ENCODE measurements at places on chromosomes 2 and 18. TPM values are rescaled to one million over a fixed set of nuclear protein-coding genes. Genes with fewer than 3 reads are reported as not detected.

TNFRSF11A gene
- total RNA-seq: 0.16 TPM

DNA sequence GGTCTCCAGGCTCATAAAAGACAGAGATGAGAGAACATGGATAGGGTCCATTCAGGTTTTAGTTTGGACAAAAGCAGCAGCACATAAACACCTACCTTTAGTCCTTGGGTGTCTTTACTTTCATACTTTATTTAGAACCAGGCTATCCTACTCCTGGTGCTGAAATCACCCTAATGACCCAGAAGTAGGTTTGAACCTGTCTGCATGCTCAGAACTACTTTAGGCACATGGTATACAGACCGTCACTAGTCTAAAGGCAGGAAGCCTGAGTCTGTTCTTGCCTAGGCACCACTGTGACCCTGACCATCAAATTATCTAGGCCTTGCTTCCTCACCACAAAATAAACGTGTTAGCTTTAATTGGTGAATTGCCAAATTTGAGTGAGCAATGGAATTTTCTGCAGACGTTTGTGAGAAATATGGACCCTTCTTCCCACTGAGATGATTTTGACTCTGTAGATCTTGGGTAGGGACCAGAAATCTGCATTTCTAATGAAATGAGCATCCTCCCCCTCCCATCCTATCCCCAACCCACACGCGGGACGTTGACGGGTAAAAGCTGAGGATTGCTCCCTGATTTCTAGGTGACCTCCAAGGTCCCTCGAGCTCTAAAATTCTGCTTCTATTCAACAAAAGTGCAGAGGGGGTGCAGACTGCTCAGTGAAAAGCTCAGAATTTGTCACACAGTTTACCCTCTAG is 75.1 kb downstream of the PLEKHM3 start:
- no peak overlapping the region for H3K27ac ChIP-seq
- DNase-seq: no peak
- H3K27me3 ChIP-seq: no peaks in the 10 kb centered on the region

DNA sequence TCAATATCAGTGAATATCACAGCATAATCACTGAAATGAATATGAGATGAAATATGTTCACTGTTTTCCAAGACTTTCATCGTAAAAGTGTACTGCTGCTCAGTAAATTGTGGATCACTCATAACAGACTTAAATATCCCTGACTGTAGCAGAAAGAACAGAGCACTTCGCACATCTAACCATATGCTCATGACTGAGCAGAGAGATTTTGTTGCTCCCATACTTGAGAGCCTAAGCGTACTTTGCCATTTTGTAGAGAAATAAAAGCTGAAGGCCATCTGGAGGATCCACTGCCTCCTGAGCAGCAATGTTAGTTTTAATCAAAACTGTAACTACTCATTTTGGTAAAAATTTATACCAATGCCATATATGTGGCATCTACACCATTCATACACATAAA is 243.5 kb downstream of the STK39 start:
- no peak for DNase-seq
- no peaks in the 10 kb centered on the region for H3K36me3 ChIP-seq
- H3K4me1 ChIP-seq: no peaks in the 10 kb centered on the region
- no peak overlapping the region for H3K4me3 ChIP-seq
- no peaks in the 10 kb centered on the region for H3K27me3 ChIP-seq

DNA sequence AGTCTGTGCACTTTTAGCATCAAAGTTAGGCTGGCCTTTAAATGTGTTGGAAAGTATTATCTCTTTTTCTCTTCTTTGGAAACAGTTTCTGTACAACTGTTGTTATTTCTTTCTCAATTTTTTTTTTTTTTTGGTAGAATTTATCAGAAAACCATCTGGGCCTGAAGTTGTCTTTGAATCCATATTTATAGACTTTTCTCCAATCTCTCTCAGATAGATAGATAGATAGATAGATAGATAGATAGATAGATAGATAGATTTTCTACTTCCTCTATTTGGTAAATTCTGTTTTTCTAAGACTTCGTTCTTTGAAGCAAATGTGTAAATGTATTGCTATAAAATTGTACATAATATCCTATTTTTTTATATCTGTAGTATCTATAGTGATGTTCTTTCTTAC is 17.5 kb downstream of the DNAJC10 start:
- no peak overlapping the region for H3K4me3 ChIP-seq
- no peak for DNase-seq
- H3K36me3 ChIP-seq: peaks cover 11% of the 10 kb centered on the region
- H3K4me1 ChIP-seq: no peaks in the 10 kb centered on the region
- H3K27me3 ChIP-seq: no peaks in the 10 kb centered on the region
- H3K27ac ChIP-seq: no peak overlapping the region

- H3K4me3 ChIP-seq: no peak overlapping the region
- DNase-seq: no peak
- H3K27ac ChIP-seq: no peak overlapping the region
- H3K27me3 ChIP-seq: no peaks in the 10 kb centered on the region
Observed at GRCh38 chr18:12074736-12075135, 18.9 kb upstream of the ANKRD62 start.

DNA sequence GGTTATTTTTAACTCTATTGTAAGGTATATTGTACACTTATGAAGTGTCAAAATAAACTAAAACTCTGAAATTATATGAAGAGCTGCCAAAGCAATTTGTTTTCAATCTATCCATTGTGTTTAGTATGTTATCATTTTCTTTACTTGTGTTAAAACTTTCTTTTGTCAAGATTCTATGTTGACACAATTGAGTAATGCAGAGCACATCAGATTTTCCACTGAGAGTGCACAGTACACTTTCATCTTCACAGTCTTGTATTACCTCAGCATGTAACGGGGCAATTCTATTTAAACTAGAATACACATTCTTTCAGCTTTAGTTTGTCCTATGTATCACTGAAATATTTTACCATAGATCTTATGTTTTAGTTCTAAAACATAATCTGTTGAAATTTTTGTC is 304.4 kb upstream of the ZC3H15 start:
- H3K27ac ChIP-seq: no peak overlapping the region
- no peaks in the 10 kb centered on the region for H3K27me3 ChIP-seq
- DNase-seq: no peak
- H3K36me3 ChIP-seq: no peaks in the 10 kb centered on the region
- no peaks in the 10 kb centered on the region for H3K4me1 ChIP-seq
- H3K4me3 ChIP-seq: no peak overlapping the region

DNA sequence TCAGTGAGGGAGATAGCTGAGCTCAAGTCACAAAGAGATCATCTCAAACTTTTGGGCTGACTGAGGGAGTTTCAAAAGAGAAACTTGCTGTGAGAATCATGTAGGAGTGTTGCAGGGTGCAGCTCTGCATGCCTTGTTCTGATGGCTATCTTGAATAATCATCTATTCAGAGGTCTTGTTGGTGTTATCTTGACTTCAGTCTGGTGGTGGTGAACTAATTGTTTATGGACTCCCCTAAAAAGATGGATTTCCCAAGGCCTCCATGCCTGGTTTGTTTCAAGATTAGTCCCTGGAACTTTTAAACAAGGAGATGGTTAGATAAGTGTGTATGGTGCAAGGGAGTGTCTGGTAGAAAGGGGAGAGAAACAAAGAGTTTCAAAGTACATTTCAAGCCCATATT is 29.8 kb downstream of the SLC39A6 start:
- H3K27ac ChIP-seq: no peak overlapping the region
- no peaks in the 10 kb centered on the region for H3K4me1 ChIP-seq
- no peaks in the 10 kb centered on the region for H3K36me3 ChIP-seq
- no peaks in the 10 kb centered on the region for H3K27me3 ChIP-seq
- no peak overlapping the region for H3K4me3 ChIP-seq
- DNase-seq: no peak

DNA sequence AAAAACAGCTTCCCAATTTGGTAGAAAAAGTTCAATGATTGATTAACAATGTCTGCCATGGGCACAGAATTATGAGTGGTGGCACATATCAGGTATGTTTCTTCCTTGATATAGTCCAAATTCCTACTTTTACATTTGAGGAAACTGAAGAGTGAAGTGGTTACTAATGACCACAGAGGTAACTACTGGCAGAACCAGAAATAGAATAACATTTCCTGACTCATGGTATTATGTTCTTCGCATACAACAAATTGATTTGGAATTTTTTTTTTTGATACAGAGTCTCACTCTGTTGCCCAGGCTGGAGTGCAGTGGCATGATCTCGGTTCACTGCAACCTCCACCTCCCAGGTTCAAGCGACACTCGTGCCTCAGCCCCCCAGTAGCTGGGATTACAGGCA is 6.0 kb upstream of the NFE2L2 start:
- no peaks in the 10 kb centered on the region for H3K36me3 ChIP-seq
- H3K4me3 ChIP-seq: no peak overlapping the region
- no peak overlapping the region for H3K27ac ChIP-seq
- no peak for DNase-seq
- no peaks in the 10 kb centered on the region for H3K27me3 ChIP-seq

DNA sequence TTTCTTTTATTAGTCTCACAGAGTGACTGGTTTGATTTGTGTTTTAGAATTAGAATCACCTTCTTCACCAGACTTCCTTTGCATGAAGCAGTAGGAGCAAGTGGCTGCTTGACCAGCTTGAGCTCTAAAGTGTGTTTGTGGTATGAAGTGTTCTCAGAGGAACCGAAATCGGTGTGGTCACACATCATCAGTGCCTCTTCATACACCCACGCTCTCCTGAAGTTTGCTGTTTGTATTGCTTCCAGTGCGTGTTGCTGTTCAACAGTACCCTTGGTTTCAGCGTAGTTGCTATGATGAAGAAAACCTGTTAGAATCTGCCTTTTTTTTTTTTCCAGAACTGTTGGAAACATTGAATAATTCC is 77.9 kb downstream of the LIMS1 start:
- H3K27ac ChIP-seq: peak overlapping the region; percentile 55
- peak overlapping the region; percentile 22 for H3K4me3 ChIP-seq
- no peaks in the 10 kb centered on the region for H3K27me3 ChIP-seq
- no peaks in the 10 kb centered on the region for H3K36me3 ChIP-seq
- peaks cover 19% of the 10 kb centered on the region for H3K4me1 ChIP-seq
- no peak for DNase-seq

DNA sequence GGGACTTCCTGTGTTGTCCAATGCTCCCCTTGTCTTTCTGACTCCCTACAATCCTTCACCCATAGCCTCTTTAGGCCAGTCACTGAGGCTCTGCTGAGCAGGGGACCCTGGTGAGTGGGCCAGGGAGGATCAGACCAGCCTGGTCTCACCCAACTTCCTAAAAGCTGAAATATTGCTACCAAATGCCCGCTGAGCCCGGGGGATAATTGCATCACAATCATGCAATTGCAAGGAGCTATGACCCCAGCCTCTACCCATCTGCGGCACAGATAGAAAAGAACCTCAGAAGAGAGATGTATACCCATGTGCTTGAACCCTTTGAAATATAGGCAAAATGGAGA is 3.7 kb upstream of the SP100 start:
- no peaks in the 10 kb centered on the region for H3K27me3 ChIP-seq
- H3K27ac ChIP-seq: peak overlapping the region; percentile 85
- peaks cover 29% of the 10 kb centered on the region for H3K4me1 ChIP-seq
- no peak for DNase-seq
- H3K36me3 ChIP-seq: no peaks in the 10 kb centered on the region

DNA sequence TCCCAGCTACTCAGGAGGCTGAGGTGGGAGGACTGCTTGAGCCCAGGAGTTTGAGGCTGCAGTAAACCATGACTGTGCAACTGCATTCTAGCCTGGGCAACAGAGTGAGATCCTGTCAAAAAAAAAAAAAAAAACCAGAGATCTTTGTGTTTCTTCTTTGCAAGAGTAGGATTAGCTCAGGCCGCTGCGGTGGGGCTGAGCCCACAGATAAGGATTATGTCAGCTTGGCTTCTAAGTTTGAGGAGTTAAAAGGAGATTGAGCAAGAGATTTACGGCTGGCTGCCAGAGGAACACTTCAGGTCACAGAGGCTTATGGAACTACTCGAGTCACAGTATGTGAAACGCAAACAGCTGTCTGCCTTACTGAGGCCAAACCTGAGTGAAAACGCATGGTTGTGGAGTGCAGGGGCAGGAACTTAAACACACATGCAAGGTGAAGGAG is 146.7 kb upstream of the L3MBTL4 start:
- no peaks in the 10 kb centered on the region for H3K27me3 ChIP-seq
- no peak for DNase-seq
- no peaks in the 10 kb centered on the region for H3K4me1 ChIP-seq
- H3K27ac ChIP-seq: no peak overlapping the region
